Pericardium fibroblast (primary cell): ENCODE measurements at places on chromosomes 3 and 15. TPM values are rescaled to one million over a fixed set of nuclear protein-coding genes. Genes with fewer than 3 reads are reported as not detected.

Gene BAHD1
- total RNA-seq, result 10.7 and 13.9 TPM in 2 replicates

Gene SEMA5B
- total RNA-seq, result 0.23 TPM in 1 of 2 replicates, not detected in the other

Gene CLDN16
- not detected in 2 replicates for total RNA-seq

Gene LRRN1
- total RNA-seq, result 0.35 and 2.8 TPM in 2 replicates

Gene CELSR3
- total RNA-seq, result 1.8 and 2.2 TPM in 2 replicates

Gene CAPN7
- 11.0 and 22.2 TPM in 2 replicates for total RNA-seq

Gene THBS1
- total RNA-seq, result 759 and 1,626 TPM in 2 replicates
